ENCODE measurements at places on chromosomes 13 and 19.

- DNase-seq, result no peak
These were observed 5.3 kb downstream of the SLC25A15 start for GRCh38 chr13:40794414-40795368.

DNA sequence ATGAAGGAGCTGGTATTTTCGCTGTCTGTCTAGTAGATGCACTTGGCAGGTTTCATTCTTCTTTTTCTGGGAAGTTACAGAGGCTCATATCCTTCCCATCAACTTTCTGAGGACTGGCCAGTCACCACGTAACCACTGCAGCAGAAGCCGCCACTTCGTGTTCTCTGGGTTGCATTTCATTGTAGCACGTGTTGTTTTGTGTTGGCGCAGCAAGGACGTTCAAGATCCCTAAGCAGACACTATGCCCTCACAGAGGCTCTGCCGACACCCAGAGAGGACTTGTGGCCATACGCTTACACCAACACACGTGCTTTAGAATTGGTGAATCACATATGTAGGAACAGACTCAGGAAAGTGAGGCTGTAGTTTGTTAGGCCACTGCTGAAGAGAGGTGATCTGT is 42.2 kb upstream of the TEX29 start:
- DNase-seq, result no peak

DNA sequence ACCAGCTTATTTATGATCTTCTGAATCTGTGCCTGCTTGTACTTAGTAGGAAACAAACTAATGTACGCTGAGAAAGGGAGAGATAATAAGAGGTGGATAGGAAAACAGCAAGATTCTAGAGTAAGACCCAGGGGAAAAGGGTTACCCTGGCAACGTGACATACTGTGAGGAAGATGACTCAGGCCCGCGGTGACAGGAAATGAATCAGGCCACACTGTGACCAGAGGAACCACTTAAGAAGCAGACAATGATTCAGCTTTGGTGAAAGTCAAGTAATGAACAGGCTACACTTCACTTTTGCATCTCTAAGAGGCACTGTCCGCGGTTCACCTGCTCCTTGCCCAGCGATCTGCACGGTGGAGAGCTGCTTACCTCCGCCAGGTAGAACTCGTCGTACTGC is 158.2 kb downstream of the NALCN start:
- DNase-seq, result peak; percentile 23

DNA sequence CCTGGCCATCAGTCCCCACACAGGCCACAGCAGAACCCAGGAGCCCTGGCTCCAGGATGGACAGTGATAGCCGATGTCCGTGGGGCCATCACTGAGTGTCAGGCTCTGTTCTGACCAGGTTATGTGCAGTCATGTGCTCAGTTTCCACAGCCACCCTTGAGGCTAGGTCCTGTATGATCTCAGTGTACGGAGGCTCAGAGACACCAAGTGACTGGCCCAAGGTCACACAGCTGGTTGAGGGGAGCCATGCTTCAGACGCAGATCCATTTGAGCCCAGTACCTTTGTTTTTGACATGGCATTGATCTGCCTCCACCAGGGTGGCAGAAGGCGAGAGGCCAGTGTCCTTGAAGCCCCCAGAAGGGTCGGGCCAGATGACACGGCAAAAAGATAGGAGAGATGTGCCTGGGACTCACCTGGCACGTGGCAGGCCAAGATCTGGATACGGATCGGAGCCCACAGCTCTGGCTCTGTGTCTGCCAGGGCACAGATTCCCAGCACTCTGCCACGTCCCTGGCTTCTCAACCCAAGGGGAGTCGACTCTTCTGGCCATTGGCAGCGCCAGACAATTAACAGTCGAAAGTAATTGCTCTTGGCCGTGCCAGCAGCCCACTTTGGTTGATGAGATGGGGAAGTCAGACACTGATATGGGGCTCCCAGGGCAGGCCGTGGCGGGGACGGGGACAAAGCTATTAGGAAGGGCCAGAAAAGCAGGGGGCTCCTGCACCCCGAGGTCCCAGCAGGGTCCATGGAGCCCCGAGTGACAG is 15.6 kb downstream of the EVI5L start:
- DNase-seq, result no peak

DNA sequence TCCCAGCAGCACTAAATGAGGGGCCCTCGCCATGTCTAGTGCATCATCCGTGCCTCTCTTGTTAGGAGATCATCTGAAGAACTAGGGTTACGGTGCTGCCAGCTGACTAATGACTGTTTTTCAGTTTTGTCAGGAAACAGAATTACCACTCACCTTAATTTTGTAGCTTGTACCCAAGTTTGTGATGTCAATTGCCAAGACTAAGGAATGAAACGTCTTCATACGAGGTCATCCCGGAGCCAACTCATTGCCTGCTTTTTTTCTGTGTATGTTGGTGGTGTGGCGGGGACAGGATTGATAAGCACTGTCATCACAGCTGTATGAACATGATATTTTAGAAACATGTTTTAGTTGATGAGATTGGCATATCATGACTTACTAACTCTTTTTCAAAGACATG is 100.6 kb downstream of the TNFRSF19 start:
- no peak for DNase-seq

DNA sequence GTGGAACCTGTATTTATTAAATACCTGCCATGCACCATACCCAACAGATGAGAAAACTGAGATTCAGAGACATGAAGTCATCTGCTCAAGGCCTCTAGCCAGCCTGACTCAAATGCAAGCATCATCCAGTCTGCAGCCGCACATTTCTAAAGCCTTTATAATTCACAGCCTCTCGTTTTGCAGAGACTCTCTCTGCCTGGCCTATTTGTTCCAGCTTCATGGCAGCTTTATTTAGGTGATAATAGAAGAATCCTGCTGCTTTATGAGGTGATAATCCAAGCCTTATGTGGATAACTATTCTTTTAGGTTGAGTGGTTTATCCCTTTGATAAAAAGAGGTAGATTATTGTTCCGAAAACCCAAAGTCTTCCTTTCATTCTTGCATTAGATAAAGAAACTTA is 58.4 kb downstream of the OXGR1 start:
- no peak for DNase-seq

- DNase-seq, result no peak
These were observed 714 bp downstream of the CCDC106 start for GRCh38 chr19:55648585-55649267.

DNA sequence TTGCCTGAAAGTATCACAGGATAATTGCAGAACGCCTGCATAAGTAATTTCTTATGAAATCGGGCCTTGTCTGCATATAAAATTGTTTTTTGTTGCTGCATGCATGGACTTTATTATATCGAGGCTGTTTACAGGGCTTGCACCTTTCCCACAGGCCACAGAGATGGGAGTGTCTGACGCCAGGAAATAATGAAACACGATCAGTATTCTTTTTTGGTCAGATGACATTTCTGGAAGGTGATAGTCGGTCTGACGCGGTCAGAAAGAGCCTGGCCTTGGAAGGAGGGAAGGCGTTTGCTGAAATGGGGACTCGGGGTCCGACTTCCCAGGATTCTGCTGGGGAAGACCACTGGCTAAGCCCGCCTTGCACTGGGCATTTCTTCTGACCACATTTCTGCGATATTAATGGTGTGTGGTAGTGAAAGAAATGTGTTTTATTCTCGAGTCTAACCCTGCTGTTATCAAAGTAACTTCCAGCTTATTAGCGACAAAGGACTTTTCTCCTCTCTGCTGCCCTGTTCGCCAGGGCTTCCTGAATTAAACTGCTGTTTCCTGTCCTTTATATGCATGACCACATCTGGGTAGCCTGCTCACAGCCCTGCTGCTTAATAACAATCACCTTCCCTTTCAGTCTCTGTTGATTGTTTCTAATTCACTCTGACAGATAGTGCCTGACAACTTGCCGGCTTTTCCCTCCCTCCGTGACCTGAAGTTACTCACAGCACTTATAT is 11.6 kb upstream of the ZNF536 start:
- DNase-seq, result no peak

DNA sequence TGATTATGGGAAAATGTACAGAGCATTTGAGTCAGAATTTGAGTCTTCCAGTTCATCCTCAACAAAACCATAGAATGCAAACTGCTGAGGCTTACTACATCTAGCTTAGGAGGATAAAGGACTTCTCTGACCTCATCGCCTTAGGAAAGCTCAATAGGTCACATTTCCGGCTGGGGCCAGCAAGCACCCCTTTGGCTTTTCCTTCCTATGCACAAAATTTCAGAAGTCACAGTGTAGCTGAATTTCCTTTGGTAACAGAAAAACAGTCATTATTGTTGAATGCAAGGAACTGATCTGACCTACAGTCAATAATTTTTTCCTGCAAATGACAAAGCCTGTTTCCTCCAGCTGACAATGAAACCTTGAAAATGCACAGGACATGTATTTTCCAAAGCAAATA is 32.8 kb upstream of the LRCH1 start:
- DNase-seq, result no peak

DNA sequence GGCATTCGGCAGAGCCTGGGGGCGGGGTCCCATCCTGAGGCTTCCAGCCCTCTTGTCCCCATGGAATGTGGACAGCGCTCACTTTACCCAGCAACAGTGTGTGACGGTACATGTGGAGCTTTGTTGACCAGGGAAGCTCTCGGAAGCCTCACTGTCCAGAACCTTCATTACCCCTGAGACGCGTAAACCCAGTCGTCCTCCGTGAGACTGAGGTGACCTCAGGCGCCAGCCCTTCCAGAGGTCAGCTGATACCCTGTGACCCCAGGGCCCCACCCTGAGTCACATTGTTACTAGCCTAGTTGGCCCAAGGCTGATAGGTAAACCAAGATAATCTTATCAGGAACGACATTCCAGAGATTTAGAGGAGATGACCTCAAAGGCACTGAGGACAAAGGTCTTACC is 10.2 kb upstream of the TMEM160 start:
- DNase-seq, result no peak

GRCh38 chr13:94249512-94249911 is 230.0 kb downstream of the DCT start:
- DNase-seq, result no peak

- no peak for DNase-seq
These were observed 405 bp downstream of the ZNF446 start for GRCh38 chr19:58476498-58477015.

DNA sequence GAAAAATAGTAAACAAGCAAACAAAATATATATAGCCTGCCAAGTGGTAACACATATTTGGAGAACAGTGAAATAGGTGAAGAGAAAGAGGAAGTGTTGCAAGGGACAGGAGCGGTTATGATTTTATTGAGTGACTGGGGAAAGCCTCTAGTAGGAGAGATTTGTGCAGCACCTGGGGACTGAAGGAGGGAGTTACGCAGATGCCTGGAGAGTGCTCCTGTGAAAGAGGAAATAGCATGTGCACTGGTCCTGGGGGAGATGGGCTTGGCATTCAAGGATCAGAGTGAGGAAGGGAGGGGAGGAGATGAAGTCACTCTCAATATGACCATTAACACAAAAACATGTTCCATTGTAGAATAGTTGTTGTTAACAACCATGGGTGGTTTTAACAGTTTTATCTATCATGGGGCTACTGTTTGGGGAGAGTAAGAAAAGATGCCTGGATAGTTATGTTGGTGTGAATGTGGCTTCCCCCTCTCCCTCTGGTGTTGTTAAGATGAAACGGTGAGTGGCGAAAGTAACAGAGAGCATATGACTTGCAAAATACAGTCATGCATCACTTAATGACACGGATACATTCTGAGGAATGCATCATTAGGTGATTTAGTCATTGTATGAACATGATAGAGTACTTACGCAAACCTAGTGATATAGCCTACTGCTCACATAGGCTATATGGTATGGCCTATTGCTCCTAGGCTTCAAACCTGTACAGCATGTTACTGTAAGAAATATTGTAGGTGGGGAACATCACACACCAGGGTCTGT is 251.7 kb upstream of the ARGLU1 start:
- no peak for DNase-seq

DNA sequence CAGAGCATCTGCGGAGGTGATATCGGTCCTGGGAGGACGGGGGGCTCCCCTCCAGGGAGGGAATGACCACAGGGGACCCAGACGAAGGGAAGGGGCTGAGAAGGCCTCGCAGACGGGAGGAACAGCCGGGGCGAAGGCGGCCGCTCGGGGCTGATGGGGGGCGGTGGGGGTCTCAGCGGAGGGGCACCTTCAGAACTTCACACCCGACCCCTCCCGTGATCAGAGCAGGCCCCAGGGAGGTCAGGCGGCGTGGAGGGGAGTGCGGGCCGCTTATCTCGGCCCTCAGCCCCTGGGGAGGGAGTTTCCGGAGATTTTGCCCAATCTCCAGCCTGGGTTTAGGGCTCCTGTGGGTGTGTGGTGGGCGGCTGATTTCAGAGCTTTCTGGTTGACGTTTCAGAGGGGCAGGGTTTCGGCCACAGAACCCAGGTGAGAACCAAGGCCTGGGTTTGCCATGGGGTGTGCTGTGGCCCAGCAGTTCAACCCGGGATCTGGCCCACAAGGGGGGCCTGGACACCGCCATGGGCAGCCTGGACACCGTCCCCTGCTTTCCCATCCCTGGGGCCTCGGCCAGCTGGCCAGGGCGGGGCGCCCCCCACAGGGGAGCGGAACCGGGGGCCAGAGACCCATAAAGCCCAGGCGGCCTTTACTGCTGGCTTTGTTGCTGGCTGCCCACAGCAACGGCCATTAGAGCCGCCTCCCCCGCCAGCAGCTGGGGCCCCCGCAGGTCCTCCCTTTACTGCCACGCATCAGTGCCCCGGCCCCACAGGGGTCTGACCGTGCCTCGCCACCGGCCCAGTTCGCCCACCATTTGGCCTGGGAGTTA is 29.0 kb downstream of the ARID3A start:
- no peak for DNase-seq

DNA sequence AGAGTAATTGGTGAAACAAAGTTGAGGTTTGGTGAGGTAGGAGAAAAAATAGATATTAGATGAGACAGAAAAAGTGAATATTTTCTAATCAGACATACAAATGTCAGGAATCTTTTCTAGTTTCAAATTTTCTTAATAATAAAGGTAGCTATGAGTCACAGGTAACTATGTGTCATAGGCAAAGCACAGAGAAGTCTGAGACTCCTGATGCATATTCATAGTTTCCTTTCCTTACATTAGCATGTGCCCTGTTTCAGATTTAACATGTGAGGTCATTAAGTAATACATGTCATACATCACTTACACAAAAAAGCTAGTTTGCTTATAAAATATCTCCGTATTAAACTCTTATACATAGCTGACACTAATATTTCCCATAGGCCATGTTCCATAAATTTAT is 1141.3 kb upstream of the PCDH20 start:
- DNase-seq, result no peak

- no peak for DNase-seq
These were observed at the start of gene PCDH9 for GRCh38 chr13:67229481-67230403. PCDH9 (minus strand) TSS chr13:67230336; CDS start chr13:67228440, 1,896 bp downstream.
